ENCODE measurements at places on chromosomes 12 and 14.

DNA sequence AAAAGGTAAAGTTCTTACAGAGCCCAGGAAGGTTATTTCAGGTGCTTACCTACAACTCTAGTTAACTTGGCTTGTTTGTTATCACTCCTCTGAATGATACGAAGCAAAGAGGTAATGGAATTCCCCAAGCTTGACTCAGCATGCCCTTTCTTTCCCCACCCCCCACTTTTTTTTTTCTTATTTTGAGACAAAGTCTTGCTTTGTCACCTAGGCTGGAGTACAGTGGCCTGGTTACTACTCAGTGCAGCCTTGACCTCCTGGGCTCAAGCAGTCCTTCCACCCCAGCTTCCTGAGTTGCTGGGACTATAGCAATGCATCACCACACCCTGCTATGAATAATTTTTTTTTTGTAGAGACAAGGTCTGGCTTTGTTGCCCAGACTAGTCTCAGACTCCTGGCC lies 17.1 kb upstream of the YBX3 start:
- no peak for DNase-seq

- peak; percentile 47 for DNase-seq
Observed at GRCh38 chr12:64682572-64683277, 72.4 kb downstream of the RASSF3 start.

GRCh38 chr12:92110083-92110640 lies 35.5 kb downstream of the BTG1 start:
- DNase-seq = no peak

GRCh38 chr14:105999361-106000028 lies 473.1 kb downstream of the TMEM121 start:
- no peak for DNase-seq

- DNase-seq = peak; percentile 21
Observed at GRCh38 chr14:58488550-58488949, 61.0 kb downstream of the KIAA0586 start.

DNA sequence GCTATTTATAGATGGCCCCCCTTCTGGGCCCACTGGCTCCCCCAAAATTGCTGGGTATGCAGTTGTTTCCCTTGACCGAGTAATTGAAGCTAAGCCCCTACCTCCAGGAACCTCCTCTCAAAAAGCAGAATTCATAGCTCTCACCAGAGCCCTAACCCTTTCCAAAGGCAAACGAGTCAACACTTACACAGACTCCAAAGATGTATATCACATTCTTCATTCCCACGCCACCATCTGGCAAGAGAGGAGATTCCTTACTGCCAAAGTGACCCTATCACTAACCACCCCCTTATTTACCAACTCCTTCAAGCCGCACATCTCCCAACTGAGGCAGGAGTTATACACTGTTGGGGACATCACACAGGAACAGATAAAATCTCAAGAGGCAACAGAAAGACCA lies 66.8 kb downstream of the MOK start:
- no peak for DNase-seq

DNA sequence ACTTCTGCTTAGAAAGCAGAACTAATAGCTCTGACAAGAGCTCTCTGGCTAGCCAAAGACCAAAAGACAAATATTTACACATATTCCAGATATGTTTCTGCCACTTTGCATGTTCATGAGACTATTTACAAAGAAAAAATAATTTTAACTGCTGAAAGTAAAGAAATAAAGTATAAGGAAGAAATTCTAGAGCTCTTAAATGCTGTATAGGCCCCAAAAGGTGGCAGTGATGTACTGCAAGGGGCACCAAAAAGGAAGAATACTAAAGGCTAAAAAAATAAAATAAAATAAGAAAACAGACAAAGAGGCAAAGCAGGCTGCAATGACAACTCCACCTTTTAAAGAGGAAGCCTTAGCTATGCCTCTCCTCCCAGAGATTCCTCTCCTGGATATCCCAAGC lies 23.0 kb downstream of the KLRK1 start:
- DNase-seq = no peak

DNA sequence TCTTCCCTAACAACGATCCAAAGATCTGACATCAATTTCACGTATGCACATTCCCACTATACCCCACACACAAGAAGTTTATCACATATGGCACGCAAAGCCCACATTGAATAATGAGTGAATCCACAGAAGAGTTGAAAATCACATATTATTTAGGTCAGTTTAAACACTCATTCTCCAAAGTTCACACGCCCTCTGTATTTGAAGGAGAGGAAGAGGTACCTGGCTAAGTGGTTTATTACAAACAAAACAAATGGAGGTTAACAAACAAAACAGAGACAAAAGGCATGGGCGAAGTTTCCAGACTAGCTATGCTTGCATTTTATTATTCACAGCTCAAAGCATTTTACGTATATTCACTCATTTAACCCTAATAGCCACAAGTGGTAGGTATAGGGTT lies 41.8 kb downstream of the CPM start:
- no peak for DNase-seq

GRCh38 chr12:94618995-94619695 lies 31.2 kb downstream of the TMCC3 start:
- peak; percentile 91 for DNase-seq

- no peak for DNase-seq
Observed at GRCh38 chr12:93390031-93390430, 12.3 kb downstream of the NUDT4 start.

GRCh38 chr14:22263961-22264360 lies 325.1 kb downstream of the DAD1 start:
- no peak for DNase-seq

GRCh38 chr14:84456946-84457345 lies 1073.0 kb upstream of the FLRT2 start:
- DNase-seq = no peak
